CD4-positive, alpha-beta T cell treated with Interleukin-15 for 4 hours (primary cell): ENCODE measurements at places on chromosomes 12 and 14.

DNA sequence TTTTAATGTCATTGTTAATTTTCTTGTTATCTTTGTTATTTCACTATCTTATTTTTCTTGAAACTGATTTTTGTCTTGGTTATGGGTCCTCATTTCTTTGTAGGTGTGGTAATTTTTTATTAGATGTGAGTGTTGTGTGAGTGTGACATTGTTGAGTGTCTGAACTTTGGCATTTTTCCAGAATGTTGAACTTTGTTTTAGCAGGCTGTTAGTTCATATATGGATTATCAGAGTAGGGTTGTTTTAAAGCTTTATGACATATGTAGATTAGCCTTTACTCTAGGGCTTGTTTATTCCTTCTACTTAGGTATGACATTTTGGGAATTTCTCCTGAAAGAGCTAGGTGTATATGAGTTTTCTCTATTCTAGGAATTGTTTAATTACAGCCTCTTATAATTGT is 103.9 kb downstream of the ARID2 start:
- no peak for DNase-seq

GRCh38 chr12:66074561-66074960 is 56.0 kb downstream of the LLPH start:
- DNase-seq: no peak

- DNase-seq: no peak
These were observed 56.7 kb upstream of the KCNMB4 start for GRCh38 chr12:70309348-70309747.

- DNase-seq: no peak
These were observed 22.3 kb upstream of the DIO2 start for GRCh38 chr14:80233470-80234089.

- DNase-seq: no peak
These were observed 228.6 kb downstream of the ZFP36L1 start for GRCh38 chr14:68564191-68564825.

- DNase-seq: no peak
These were observed 29.3 kb upstream of the NUDT14 start for GRCh38 chr14:105210266-105211025.

DNA sequence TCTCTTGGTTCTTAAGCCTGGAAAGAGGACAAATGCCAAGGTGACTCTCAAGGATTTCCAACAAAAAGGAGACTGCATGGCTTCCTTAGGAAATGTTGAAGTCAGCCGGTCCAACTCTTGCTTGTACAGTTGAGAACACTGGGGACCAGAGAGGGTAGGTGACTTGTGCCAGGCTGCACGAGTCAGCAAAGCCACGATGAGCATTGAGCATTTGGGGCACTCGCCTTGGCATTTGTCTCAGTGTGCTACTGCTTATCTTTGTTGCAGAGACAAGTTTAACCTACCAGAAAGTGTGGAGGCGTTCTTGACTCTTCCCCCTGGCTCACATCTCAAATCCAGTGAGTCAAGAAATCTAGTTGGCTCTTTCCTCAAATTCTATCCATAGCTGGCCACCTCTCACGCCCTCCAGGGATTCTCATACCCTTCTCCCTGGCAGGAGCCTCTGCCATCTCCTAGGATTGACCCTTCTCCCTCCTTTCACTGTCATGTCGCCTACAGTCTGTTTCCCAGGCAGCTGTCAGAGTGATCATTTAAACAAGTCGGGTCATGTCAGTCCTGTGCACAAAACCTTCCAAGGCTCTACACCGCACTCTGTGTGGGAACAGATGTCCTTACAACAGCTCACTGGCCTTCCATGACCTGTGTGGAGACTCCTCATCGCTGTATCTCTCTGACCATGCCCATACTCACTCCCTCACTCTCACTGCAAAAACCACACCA is 17.2 kb upstream of the KRT83 start:
- no peak for DNase-seq

DNA sequence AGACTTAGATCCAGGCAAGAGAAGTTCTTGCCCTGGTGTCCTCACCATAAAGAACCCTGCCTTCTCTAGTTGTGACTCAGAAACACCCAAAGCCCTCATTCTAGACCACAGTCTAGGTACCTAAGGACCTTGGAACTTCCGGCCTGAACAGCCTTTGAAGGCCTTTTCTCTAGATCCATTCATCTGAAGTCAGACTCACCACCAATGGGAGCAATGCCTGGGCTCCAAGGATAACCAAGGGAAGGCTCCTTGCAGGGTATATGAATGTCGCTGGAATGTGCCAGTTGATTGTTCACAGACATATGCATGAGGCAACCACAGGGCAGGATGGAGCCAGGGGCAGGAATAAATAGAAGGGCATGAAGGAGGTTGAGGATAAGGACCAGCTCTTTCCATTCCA is 86.3 kb downstream of the PLCZ1 start:
- no peak for DNase-seq

DNA sequence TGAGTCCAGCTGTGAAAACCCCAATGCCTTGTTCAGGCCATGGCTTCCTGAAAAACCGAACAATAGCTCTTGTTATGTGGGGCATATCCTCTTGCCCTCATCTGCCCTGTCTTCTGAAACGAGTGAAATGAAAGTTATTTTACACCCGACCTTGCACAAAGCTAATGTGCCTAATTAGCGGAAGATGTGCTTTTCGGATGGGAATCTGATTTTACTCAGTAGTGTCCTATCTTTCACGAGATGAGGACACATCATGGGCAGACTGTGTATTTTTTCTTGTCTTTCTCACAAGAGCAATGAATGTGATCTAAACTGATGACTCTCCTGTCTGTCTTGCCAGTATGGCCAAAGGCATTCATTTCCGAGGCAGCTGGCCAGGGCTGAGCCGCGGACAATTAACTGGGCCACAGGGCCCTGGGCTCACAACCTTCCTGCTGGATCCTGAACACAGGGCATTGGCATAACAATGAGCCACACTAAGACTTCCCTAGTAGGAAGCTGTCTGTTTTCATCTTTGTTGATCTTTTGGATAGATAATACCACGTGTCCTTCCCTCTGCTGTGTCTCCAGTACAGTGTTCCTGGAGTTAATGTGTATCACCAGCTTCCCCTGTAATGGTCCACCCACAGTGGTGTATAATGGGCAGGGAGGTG is 86.0 kb upstream of the HIF1A start:
- DNase-seq: no peak

GRCh38 chr12:95870897-95871296 is 12.1 kb downstream of the SNRPF start:
- DNase-seq: no peak

DNA sequence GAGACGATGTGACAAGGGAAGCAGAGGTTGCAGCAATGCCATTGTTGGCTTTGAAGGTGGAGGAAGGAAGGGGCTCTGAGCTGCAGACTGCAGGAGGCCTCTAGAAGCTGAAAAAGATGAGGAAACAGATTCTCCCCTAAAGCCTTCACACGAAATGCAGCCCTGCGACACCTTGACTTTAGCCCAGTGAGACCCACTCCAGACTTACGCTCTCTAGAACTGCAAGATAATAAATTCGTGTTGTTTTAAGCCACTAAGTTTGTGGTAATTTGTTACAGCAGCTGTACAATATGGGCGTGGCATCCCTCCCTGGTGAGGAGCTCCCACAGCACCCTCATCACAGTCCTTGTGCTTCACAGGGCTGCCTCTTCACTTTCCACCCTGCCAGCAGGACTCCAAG is 53.2 kb downstream of the GOLGA5 start:
- DNase-seq: no peak

DNA sequence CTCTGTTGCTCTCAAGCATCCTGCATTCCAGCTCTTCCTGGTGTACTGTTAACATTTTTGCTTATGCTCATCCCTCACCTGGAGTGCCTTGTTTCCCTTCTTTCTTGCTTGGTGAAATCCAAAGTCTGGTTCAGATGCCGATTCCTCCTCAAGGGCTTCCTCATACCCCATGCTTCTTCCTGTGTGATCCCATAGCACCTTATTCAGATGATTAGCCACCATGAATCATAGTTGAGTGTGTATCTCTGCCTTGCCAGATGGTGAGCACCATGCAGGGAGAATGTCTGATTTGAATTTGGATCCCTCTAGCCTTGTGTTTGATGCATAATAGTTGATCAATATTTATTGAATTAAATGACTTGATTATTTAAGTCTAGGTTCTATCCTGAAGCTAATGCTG is 39.4 kb upstream of the ANO4 start:
- no peak for DNase-seq

- DNase-seq: no peak
These were observed 18.5 kb upstream of the MLXIP start for GRCh38 chr12:122060081-122060501.

DNA sequence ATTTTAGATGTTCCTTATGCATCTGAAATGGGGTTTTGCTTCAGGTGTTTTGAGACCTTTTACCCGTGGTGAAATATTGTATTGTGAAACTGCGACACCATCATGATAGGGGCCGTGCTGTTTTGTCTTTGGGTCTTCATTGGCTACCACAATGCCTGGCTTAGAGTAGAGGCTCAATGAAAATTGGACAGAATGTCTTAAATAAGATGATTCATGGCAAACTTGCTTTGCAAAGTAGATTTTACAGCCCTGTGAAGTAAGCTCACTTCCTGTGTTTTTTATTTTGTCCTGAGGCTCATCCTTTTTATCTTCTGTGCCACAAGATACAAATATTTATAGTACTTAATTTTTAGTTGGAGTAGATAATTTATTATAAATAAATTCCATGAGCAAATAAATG is 111.3 kb upstream of the FRMD6 start:
- no peak for DNase-seq

- no peak for DNase-seq
These were observed 23.0 kb upstream of the ATP2B1 start for GRCh38 chr12:89731614-89732013.

- no peak for DNase-seq
These were observed 446.5 kb upstream of the MIS18BP1 start for GRCh38 chr14:45699471-45699870.

DNA sequence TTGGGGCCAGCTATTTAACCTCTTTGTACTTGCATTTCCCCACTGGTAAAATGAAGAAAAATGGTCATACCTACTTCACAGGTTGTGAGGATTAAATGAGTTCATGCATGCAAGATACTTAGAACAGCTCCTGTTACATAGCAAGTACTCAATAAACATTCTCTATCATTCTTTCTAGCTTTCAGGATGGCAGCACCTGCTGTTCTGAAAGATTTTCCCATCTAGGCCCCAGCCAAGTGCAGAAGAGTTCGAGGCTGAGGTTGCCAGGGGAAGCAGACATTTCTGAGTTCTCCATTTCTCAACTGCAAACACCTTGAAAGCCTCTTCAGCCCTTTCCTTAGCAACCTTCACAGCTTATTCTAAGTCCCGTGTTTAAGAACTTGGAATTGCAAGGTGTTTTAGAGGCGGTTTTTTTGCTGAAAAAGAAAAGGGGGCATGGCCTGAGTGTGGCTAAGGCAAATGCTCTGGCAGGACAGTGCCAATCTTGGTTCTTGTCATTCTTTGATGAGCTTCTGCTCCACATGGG is 73.0 kb upstream of the PRMT8 start:
- DNase-seq: no peak

DNA sequence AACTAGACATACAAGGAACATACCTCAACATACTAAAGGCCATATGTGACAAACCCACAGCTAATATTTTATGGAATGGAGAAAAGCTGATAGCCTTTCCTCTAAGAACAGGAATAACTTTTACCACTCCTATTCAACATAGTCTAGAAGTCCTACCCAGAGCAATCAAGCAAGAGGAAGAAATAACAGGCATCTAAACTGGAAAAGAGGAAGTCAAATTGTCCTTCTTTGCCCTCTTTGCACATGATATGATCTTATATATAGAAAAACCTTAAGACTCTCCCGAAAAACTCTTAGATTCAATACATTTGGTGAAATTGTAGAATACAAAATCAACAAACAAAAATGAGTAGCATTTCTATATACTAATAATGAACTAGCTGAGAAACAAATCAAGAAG is 110.0 kb downstream of the ATP23 start:
- no peak for DNase-seq

DNA sequence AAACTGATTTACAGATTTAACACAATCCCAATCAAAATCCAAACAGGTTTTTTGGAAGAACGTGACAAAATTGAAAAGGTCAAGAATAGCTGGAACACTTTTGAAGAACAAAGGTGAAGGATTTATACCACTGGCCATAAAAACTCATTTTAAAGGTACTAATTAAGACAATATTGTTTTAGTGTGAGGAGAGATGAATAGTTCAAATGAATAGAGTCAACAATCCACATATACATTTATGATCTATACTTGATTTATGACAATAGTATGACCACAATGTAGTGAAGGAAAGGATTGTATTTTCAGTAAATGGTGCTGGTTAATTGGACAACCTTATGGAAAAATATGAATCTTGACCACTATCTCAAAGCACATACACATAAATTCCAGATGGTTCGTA is 29.3 kb downstream of the CCDC175 start:
- DNase-seq: no peak

DNA sequence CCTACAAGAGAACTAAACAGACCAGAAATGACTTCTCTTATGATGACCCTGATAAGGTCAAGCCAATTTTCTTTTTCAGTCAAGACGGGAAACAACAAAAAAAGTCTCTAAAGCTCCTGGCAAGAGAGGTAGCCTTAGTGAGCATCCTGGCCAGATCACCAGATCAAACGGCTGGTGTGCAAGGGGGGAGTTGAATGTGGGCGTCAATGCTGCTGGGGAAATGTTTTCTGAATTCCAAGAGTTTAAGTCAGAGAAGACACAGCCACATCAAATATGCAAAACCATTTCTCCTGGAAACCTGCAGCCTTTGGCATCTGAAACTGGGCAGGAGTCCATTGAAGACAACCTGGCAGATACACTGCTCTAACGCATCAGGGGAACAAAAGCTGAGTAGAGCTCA is 16.0 kb upstream of the SELPLG start:
- no peak for DNase-seq

DNA sequence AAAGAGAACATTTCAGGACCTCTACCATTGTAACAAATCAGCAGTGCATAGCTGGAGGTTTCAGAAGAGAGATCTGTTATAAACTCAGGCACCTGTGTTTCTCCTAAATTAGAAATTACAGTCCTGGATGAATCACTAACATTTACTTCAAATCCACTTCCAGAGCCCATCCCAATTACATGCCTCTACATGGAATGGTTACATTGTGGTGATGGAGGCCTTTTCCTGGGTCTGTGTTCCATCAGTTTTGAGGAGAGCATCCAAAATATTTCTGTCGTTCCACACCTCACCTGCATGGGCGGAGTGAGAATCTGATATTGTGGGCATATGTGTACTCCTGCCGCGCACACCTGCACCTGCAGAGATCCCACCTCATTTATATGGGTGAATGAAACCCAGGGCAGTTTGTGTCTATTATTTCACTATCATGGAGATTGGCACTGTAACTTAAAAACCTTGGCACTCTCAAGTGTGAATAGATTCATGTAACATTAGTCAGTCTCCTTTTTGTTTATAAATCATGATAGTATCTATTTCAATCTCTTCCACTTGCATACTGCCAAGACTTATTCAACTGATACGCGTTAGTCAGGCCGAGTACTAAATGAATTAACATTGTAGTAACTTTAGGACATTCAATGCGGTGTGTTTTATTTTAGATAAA is 215.1 kb upstream of the FAR2 start:
- DNase-seq: no peak

- DNase-seq: no peak
These were observed 396.4 kb upstream of the USP15 start for GRCh38 chr12:61863811-61864210.
